Endothelial cell of umbilical vein (primary cell): ENCODE measurements at places on chromosomes 6 and 20. TPM values are rescaled to one million over a fixed set of nuclear protein-coding genes. Genes with fewer than 3 reads are reported as not detected.

Gene MEP1A
- not detected in 2 replicates for total RNA-seq

Gene PEX6
- 9.9 and 18.1 TPM in 2 replicates for total RNA-seq

Gene SLC17A3
- not detected in 2 replicates for total RNA-seq

Gene DEFB115
- total RNA-seq = not detected in 2 replicates

Gene C20orf204
- 5.8 and 6.0 TPM in 2 replicates for total RNA-seq

Gene TRIM31
- not detected in 2 replicates for total RNA-seq

Gene PLG
- not detected in 2 replicates for total RNA-seq

Gene KIAA1755
- 0.51 and 0.58 TPM in 2 replicates for total RNA-seq

Gene SEL1L2
- not detected in 2 replicates for total RNA-seq

Gene HRH3
- not detected in 2 replicates for total RNA-seq

Gene TUBB2B
- 3.6 and 8.3 TPM in 2 replicates for total RNA-seq

Gene ADGB
- total RNA-seq = not detected in 2 replicates

GRCh38 chr20:24632581-24632980, 163.2 kb downstream of the SYNDIG1 start:
- DNase-seq = no peak

DNA sequence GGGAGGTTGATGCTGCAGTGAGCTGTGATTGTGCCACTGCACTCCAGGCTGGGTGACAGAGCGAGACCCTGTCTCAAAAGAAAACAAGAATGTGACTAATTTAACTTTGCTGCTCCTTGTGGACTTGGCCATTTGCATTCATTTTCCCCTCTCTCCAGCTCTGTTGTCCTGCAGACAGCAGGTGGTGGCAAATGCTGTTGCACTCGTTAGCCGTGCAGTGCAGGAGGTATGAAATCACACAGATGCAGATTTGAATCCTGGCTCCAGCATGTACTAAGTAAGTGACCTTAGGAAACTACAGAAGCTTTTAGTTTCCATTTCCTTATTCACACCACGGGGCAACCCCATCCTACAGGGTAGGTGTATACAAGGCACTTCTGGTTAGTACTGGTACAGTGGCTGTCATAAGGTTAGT, 9.6 kb upstream of the BEND3 start:
- DNase-seq = no peak

- DNase-seq = no peak
Observed at GRCh38 chr6:35662999-35663398, 25.7 kb downstream of the FKBP5 start.

- no peak for DNase-seq
Observed at GRCh38 chr20:51462566-51463276, 79.8 kb downstream of the NFATC2 start.

DNA sequence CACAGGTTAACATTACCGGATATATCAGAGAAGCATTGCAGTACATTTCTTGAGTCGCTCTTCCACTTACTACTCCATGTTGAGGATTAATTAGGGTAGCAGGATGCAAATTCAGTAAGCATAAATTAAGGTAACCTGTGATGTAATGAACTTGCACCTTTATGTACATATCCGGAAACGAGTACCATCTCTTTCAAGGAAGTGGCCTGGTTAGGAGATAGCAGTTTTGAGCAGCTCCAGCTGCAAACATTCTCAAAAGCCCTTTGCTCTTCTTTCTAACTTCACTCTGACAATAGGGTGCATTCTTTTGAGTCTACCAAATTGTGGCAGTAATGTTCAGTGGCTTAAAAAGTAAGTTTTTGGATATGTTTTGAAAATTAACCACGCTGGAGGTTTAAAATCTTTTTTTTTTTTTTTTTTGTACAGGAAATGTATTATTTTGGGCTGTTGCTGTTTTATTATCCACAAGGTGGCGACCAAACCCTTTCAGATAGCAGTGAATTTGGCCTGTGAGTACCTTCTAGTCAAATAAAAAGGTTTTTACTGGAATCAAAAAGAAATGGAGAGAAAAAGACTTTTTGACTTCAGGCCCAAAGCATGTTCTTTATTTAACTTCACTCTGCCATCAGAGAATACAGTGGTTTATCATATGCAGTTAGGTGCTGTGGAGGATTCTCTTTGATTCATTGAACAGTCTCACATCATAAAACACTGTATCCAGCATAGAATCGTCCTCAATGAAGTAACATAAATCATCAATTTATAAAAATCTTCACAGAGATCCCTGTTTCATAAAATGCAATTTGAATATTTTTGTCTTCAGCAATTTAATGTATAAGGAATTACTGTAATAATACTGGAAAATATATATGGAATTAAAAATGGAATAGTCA, 8.9 kb downstream of the FAM217B start:
- peak; percentile 57 for DNase-seq

GRCh38 chr6:161013695-161014094, 22.1 kb downstream of the MAP3K4 start:
- DNase-seq = no peak

GRCh38 chr6:10385524-10386132, 29.2 kb downstream of the TFAP2A start:
- DNase-seq = no peak

GRCh38 chr20:2217857-2218539, 77.8 kb upstream of the TGM3 start:
- peak; percentile 51 for DNase-seq

GRCh38 chr6:139742671-139743070, 368.2 kb upstream of the CITED2 start:
- no peak for DNase-seq

DNA sequence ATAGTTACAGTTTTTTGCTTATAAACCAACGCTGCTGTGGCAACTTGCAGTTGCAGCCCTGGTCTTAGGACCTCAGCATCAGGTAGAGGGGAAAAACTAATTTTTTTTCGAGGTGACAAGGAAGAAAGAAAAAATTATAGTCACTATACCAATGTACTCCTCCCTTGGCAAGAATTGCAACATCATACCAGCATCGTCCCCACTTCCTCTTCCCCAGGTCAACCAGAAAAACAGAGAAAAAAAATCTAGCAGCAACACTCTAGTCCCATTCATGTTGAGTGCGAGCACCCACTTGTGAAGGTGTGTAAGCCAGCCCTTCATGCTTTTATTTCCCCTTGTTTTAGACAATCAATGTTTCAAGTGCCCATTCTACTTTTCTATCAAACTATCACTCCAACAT, 13.1 kb upstream of the DCBLD1 start:
- DNase-seq = no peak

GRCh38 chr20:25466846-25467245, 59.4 kb downstream of the GINS1 start:
- DNase-seq = no peak

GRCh38 chr20:56032251-56032650, 26.9 kb upstream of the CBLN4 start:
- DNase-seq = no peak

DNA sequence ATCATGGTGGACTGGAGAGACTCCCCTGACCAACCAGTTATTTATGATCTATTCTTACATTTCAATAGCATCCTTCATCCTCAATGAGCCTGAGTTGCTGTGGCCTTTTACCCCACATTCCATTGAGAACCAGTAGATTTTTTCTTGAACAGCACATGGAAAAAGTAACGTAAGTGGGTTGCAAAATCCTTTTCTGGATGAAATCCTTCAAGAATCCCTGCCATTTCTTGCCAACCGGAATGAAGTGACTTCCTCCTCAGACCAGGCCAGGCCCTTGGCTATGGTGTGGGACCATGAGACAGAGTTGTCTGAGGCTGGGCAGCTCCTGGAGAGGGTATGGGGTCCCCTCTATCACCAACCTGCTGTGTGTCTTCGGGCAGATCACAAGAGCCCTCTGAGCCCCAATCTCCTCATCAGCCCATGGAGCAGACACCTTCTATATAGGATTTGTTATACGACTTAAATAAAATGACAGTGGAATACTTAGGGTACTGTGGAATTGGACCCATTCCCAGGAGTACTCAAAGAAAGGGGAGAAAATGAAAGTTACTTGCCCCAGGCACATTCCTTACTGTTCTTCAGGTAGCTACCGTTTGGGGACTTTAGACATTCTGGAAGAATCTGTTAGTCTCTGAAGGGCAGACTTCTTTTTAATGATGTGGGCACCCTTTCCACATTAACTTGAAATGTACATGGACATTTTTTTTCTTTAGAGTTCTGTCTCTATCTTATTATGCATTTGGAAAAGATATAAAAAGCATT, 10.9 kb downstream of the EYA2 start:
- no peak for DNase-seq

- DNase-seq = peak; percentile 5
Observed at GRCh38 chr6:28220257-28221133, 4.6 kb upstream of the ZSCAN9 start.

DNA sequence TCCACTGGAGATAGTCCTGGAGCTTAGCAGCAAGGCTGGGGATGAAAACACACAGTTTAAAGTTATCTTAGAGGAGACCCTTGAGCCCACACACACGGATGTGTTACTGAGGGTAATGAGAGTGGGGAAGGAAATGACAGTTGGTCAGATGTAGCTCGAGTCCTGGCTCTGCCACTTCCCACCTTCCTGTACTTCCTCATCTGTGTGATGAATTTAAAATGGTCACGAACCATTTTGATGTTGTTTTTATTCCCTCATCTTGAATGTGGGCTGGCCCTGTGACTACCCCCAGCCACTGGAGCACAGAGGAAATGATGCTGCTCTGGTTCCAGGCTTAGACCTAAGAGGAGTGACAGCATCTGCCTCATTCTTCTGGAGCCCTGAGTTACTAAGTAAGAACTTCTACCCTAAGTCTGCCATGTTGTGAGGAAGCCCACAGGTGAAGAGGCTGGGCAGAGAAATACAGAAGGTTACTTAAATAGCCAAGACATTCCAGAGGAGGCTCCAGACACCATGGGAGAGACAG, 141.2 kb downstream of the NRN1 start:
- DNase-seq = no peak

DNA sequence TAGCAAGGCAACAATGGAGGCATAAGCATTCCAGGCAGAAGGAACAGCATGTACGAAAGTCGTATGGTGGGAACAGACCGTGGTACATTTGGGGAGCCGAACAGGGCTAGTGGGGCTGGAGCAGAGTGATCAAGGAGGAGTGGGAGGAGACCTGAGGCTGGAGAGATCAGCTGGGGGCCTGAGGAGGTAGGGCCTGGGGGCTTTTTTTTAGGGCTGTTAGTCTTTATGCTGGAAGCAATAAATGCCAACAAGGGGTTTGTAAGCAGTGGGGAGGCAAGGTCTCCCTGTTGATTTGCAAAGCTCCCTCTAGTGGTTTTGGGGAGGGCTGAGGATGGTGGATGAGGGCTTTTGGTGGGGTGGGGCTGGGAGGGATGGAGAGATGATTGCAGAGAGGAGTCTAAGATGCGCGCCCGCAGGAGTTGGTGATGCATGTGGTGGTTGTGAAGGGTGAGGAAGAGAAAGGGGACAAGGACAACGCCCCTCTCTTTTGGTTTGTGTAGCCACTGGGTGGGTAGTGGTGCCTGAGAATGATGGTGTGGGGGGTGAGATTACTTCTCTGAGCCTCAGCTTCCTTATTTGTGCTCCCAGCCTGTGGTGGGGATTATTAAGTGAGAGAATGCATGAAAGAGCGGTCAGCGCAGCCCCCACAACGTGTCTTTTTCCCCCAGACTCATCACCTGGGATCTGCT, 74.1 kb upstream of the TOX2 start:
- DNase-seq = no peak

DNA sequence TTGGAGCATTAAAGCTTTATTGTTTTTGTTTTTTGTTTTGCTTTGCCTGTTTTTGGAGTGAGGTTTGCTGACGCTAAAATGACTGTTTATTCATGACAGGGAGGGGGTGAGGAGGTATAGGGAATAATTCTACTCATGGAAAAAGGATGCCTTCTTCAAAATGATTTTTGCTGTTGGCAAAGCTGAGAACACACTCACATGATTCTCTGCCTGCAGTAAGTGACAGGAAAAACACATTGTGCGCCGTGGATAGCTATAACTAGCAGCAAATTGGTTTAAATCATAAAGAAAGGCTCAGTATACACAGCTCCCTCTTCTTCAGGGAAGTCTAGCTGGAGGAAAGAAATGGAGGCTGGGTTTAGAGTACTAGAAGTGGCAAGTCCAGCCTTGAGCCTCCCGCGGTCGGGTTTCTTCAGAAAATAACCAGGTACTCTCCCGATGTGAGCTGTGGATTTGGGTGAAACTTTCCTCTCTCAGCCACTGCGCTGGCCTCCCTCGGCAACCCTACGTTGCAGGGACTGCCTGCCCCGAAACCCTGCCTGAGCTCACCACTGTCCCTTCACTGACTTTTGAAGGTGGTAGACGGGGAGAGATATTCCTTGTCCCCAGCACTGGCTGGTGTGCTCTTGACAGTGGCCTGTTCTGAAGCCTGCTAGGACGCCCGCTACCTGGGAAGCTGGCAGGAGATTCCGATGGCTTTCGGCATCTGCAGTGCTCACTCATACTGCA, 278.2 kb downstream of the NRN1 start:
- DNase-seq = no peak

- no peak for DNase-seq
Observed at GRCh38 chr6:101069191-101069795, 188.2 kb upstream of the ASCC3 start.
